ENCODE measurements at places on chromosomes 7 and 10.
A peak's percentile ranks its signal among the peaks of the same experiment; 100 is the strongest.

- peak; percentile 57 for DNase-seq
These were observed 664.8 kb upstream of the SEMA3D start for GRCh38 chr7:85851571-85852193.

DNA sequence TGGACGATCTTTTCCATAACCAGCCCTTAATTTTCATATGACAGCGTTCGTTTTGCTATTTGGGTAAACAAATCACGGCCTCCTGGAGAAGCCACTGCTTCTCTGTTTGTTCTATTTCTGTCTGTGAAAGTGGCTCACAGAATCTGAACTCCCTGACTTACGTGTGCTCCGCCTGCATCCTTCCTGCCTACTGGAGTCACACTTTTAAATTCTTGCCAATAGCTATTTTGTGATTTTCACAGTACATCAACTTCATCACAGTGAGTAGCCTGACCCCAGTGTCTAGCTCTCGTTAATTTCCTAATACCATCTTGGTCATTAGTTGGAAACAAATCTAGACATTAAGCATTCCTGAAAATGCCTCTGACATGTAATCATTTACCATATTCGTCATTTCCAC lies 49.0 kb upstream of the NPS start:
- no peak for DNase-seq

DNA sequence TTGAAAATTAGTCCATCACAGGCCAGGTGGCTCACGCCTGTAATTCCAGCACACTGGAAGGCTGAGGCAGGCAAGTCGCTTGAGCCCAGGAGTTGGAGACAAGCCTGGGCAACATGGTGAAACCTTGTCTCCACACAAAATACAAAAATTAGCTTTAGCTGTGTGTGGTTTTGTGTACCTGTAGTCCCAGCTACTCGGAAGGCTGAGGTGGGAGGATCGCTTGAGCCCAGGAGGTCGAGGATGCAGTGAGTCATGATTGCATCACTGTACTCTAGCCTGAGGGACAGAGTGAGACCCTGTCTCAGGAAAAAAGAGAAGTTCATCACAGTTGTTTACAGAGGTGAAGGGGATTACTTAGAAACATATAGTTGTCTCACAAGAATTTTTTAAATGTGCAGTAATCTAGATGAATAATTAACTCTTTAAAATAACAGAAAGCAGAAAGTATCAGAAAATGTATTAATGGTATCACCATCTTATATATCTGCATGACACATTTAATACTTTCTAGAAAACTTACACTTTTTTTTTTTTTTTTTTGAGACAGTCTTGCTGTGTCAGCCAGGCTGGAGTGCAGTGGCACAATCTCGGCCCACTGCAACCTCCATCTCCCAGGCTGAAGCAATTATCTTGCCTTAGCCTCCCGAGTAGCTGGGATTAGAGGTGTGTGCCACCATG lies 8.9 kb downstream of the LCOR start:
- DNase-seq = peak; percentile 73

DNA sequence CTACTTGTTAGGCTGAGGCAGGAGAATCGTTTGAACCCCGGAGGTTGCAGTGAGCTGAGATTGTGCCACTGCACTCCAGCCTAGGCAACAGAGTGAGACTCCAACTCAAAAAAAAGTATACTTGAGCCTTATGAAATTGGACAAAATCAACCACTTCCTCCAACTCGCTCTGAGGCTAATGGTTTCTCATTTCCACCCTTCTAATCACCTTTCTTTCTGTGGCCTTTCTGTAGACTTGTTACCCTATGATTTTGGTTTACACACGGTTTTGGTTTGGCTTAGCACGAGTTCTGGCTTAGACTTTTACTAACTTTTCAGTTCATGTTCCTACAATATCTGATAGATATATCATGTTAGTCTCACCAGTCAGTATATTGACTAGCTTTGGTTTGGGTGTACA lies 152.0 kb downstream of the PHTF2 start:
- DNase-seq = no peak

DNA sequence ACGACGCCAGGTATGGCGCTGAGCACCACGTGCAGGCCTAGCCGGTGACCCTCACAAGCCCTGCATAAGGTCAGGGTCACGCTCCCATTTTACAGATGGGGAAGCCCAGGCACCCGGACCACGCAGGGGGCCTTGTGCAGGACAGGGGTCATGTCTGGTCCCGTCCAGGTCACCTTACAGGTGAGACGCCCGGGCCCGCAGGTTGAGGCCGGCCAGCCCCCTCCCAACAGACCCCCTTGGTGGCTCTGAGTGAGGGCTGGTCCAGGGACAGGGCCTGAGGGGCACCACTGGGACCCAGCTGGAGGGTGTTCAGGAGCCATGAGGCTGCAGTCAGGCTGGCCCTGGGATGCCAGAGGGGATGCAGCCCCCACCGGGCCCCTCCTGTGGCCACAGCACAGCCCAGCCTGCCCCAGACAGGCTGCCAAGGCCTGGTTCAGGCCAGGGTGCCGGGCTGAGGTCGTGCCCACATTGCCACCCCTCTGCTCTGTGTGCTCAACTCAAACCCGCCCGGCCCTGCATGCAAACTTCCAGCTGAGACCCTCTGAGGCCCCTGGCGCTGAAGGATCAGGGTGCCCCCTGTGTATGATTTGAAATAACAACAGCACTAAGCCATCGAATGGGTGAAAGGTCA lies 69.0 kb downstream of the PWWP2B start:
- no peak for DNase-seq

- DNase-seq = peak; percentile 17
These were observed 491.0 kb downstream of the LRMDA start for GRCh38 chr10:75922435-75922834.

DNA sequence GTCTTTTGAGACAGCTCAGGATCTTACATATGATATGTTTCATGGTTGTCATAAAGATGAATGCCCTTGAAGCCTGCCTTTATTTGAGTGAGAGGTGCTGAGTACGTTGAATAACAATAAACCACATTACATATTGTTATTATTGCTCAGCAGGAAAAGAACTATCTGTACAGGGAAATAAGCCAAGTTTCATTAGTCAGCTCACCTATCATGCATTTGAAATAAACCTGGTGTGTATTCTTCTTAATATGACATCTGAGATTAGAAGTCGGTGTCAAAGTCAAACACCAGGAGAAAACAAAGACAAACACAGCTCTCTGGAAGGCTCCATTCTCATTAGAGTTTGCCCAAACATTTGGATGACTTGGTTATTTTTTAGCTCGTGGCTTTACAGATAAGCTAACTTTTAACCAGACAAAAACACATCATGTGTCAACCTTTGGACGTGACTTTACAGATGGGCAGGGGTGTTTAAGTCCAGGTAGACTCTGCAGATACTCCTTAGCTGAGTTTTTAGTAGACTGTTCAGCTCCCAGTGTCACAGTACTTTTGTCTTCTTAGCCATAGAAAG lies 71.2 kb upstream of the AOAH start:
- no peak for DNase-seq

- no peak for DNase-seq
These were observed 117.0 kb upstream of the STK17A start for GRCh38 chr7:43465581-43466554.

DNA sequence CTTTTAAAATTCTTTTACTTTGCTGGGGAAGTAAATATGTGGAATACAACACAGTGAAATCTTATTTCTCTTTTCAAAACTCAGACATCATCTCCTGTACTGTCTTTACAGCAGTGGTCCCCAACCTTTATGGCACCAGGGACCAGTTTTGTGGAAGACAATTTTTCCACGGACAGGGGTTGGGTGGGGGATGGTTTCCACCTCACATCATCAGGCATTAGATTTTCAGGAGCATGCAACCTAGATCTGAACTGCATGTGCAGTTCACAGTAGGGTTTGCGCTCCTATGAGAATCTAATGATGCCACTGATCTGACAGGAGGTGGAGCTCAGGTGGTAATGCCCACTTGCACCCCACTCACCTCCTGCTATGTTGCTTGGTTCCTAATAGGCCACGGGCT lies 12.2 kb downstream of the TMEM60 start:
- no peak for DNase-seq

DNA sequence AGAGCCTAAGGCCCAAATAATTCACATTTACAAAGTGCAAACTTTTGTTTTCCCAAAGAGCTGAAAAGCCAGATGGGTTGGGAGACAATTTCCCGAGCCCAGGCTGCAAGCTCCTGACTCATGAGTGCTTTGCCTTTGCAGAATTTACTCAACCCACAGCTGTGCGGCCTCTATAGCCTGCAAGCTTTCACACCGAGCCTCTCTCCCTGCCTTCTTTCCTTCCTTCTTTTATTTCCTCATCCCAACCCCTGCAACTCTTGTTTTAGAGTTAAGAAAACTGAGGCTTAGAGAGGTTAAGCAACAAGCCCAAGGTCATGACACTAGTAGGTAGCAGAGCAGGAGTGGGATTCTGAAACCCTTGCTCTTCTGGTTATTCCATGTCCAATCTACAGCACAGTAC lies 203.0 kb upstream of the GPR26 start:
- no peak for DNase-seq

- DNase-seq = no peak
These were observed 134.1 kb downstream of the SPAG6 start for GRCh38 chr10:22479419-22479818.

- DNase-seq = no peak
These were observed 31.4 kb downstream of the LRMDA start for GRCh38 chr10:75462865-75463264.

- peak; percentile 96 for DNase-seq
These were observed 91.5 kb downstream of the ARID5B start for GRCh38 chr10:61992671-61993668.

DNA sequence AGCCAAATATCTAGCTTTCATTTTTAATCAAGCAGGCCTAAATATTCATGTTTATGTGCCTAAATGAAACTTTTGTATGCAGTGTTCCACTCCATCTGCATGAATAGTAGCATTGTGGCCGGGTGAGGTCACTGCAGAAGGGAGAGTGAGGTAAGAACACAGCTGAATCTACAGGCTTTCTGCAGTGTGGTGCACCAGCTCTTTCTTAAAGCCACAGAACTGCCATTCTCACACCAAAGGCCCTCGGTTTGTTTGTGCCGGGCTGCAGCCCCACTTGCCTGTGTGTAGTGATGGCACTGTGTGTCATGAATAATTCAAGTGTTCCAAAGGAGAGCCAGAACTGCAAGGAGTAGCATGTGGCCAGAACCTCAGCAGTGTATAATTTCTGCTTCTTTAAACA lies 204.1 kb downstream of the TRIL start:
- DNase-seq = peak; percentile 50

DNA sequence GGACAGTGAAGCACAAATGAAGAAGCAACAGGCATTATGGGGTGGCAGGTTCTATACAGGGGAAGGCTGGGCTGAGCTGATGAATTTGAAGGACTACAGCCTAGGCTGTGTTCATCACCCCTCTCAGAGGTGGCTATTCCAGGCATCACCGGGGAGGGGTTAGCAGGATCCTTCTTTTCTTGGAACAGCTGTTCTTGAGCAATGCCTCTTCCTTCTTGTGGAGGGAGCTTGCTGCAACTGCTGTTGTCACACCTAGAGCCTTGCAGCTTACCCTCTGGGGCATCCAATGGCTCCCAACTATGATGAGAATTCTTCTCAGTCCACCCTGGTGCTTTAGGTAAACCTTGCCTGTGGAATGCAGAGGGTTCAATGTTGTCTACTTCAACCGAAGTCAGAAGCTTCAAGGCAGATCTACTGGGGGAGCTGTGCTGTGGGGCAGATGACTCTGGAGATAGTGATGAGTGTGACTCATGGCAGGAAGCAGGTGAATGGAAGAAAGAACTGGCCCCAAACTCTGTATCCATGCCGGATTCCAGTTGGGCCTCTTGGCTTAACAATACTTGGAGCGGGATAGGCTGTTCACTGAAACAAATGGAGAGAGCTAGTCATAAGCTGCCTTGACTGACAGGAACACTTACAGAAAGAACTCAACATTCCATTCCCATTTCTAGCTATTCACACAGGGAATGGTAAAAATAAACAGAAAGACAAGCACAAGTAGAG lies 21.5 kb upstream of the PPP3CB start:
- DNase-seq = peak; percentile 47

DNA sequence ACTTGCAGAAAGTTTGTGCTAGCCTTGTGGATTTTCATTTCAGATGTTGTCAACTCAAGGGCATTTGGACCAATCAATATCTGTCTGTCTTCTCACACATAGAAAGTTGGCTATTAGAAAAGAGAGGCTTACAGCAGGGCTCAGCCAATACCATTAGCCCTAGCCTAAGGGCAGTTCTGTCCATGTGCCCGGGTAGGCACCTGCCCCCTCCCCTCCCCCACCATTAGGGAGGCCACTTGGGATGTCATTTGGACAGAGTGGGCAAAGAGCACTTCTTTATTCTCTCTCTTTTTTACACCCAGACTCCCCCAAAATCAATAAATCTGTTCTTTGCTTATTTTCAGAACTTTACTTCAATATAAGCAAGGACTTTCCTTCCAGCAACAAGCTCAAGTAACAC lies 188.5 kb upstream of the MKI67 start:
- DNase-seq = no peak

DNA sequence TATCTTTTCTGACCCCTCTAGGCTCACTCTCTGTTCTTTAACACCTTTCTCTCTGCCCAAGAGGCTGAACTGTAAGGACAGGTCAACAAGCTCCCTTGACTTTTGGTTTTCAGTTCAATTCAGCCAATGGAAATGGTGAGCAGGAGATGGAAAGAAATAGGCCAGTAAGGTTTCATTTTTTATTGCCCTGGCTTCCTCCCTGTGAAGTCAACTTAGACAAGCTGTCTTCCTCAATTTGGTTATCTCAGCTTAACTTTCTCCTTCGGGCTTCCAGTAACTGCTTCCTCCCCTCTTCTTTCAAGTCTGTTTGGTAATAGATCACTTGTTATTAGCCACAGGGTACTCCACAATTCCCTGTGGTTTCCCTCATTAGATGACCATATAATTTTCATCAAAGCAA lies 19.7 kb downstream of the LIPK start:
- no peak for DNase-seq

- no peak for DNase-seq
These were observed 154.4 kb downstream of the CCDC7 start for GRCh38 chr10:32600317-32600716.

GRCh38 chr10:60236869-60237524 lies 152.7 kb downstream of the ANK3 start:
- DNase-seq = no peak

GRCh38 chr7:101097561-101097960 lies 12.3 kb downstream of the TRIM56 start:
- DNase-seq = no peak

DNA sequence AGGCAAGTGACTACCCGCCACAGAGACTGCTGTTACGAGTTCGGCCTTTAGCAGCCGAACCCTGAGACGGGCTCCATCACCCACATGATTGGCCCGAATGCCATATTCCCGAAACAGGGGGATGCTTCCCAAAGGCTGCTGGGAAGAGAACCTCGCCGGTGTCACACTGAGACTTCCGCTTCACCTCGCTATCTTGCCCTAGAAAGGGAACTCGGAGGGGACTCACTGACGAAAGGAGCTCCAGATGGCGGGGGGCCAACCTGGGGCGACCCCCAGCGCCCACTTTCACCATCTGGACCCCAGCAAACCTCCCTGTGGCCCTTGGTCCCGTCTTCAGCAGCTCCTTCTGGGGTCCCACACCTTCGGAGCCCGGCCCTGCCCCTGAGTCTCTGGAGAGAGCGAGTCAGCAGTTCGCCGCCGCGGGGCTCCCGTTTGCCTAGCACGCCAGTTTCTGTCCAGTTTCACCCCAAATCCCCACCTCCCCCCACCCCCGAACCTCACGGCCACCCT lies 529 bp downstream of the HPS1 start:
- peak; percentile 40 for DNase-seq

GRCh38 chr10:48658243-48658974 lies 26.3 kb upstream of the WDFY4 start:
- DNase-seq = peak; percentile 67
